Lung microvascular endothelial cell (primary cell): ENCODE measurements at places on chromosomes 3 and 15. TPM values are rescaled to one million over a fixed set of nuclear protein-coding genes. Genes with fewer than 3 reads are reported as not detected.

The PLSCR4 gene
- 494 and 1,169 TPM in 2 replicates for total RNA-seq

The ATP13A5 gene
- total RNA-seq = not detected in 2 replicates

The PEX5L gene
- not detected in 2 replicates for total RNA-seq

The MCCC1 gene
- total RNA-seq = 19.0 and 20.3 TPM in 2 replicates

The SLC25A38 gene
- total RNA-seq = 13.7 and 16.1 TPM in 2 replicates

The SLCO2A1 gene
- total RNA-seq = 2.4 and 7.9 TPM in 2 replicates
